Activated CD4-positive, alpha-beta memory T cell treated with anti-CD3 and anti-CD28 coated beads, Interleukin-2, amount 10 ng/mL, durations not matched to agents 7 days and 5 days (primary cell): ENCODE measurements at places on chromosomes 12 and 14.

DNA sequence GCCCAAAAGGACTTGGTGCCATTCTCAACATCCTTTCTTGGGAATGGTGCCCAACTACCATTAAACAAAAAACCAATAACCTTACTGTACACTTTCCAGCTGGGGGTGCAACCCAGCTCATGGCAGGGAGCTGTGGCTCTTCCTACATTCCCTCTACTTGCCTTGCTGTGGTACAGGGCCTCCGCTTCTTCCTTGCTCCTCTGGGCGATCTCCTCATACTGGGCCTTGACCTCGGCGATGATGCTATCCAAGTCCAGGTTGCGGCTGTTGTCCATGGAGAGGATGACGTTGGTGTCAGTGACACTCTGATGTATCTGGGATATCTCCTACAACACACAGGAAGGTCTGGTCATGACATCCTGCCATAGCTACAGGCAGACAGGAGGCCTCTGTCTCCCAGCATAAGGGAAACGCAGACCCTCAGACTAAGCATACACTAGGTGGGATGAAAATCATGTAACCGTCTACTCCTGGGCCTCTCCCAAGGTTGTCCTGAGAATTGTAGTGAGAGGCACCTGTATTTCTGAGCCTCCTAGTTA is 3.9 kb downstream of the KRT2 start:
- DNase-seq, result no peak

- peak; percentile 77 for DNase-seq
Measured at GRCh38 chr12:130818635-130819576, 20.1 kb downstream of the STX2 start.

GRCh38 chr12:94553130-94553519 is 93.5 kb upstream of the CEP83 start:
- no peak for DNase-seq

- DNase-seq, result no peak
Measured at GRCh38 chr12:97169889-97170567, 263.0 kb downstream of the NEDD1 start.

- no peak for DNase-seq
Measured at GRCh38 chr14:68103853-68104252, 284.3 kb downstream of the RAD51B start.

- no peak for DNase-seq
Measured at GRCh38 chr14:40476005-40476404, 1043.8 kb upstream of the FBXO33 start.

DNA sequence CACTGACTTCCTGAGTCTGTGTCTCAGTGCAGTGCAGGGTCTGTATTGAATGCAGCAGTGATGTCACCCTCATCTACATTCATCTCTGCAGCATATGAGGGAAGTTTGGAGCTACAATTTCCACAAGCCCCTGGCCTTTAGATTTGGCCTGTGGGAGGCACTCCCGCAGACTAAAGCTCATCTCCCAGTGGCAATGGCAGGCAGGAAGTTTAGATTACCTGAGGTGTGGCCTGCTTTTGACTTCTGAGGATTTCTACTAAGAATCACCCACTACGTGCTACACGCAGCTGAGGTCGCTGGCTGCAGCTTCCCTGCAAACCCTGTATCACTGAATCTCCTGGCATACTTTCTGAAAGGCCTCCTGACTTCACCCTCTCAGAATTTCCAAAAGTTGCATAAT is 202.2 kb upstream of the PRKD1 start:
- DNase-seq, result no peak

GRCh38 chr14:102931580-102932285 is 9.3 kb downstream of the AMN start:
- no peak for DNase-seq

GRCh38 chr12:53965281-53966084 is 7.4 kb upstream of the HOXC11 start:
- DNase-seq, result no peak

DNA sequence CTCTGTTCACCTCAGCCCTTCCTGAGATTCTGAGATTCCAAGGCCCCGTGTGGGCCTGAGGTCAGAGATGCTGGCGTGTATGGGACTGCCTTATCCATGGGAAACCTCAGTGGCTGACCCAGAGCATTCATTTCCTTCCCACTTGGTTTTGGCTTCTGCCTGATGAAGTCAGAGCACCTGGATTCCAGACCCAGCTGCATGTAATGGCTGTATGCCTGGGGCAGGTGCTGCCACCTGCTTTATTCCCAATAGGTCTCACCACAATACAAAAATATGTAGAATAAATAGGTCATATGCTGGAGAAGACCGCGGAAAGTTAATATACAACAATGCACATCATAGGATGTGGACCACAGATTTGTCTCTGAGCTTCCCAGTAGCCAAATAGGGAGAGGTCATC is 25.6 kb downstream of the FIGNL2 start:
- DNase-seq, result no peak

DNA sequence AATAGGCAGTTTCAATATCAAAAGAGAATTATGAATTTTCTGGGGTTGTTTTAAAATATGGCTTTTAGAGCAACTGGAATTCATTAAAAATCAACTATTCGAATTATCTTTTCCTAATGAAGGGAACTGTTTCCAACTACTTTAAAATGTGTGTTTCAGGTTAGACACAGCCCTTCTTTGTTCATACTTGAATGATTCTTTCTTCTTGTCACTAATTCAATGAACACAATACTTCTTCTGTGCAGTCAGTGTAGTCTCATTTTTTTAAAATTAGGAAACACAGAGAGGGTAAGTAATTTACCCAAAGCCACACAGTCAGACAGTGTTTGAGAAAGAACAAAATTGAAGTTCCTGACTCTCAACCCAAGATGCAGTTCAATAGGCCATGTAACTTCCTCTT is 414.0 kb downstream of the CCDC91 start:
- DNase-seq, result no peak

- DNase-seq, result peak; percentile 35
Measured at GRCh38 chr12:131598717-131599116, 112.2 kb upstream of the SFSWAP start.

GRCh38 chr14:77601846-77602619 is 14.4 kb downstream of the SPTLC2 start:
- DNase-seq, result no peak

- no peak for DNase-seq
Measured at GRCh38 chr12:56330936-56331490, 2.8 kb downstream of the PAN2 start.
